ENCODE measurements at places on chromosomes 11 and 22. TPM values are rescaled to one million over a fixed set of nuclear protein-coding genes. Genes with fewer than 3 reads are reported as not detected.

GRCh38 chr11:70080763-70081162 is 2.6 kb downstream of the ANO1 start:
- H3K4me3 ChIP-seq = no peak overlapping the region
- no peaks in the 10 kb centered on the region for H3K36me3 ChIP-seq
- no peak overlapping the region for H3K27ac ChIP-seq
- no peak for DNase-seq
- no peaks in the 10 kb centered on the region for H3K4me1 ChIP-seq
- no peaks in the 10 kb centered on the region for H3K27me3 ChIP-seq

Gene C11orf65
- 1.0 TPM for polyA plus RNA-seq

DNA sequence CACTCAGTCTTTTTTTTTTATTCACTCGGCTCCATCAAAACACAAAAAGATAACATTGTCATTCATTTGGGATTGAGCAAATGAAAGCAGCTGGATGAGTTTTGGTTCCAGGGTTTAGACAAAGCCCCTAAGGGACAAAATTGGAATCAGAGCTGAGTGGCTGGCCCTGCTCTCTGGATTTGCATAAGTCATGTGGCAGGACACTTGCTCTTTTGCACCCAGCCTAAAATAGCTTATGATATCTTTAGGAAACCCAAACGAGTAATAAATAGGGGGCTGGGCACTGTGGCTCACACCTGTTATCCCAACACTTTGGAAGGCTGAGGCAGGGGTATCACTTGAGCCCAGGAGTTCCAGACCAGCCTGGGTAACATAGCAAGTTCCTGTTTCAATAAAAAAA is 11.0 kb upstream of the TMEM121B start:
- H3K27me3 ChIP-seq = no peaks in the 10 kb centered on the region
- H3K4me3 ChIP-seq = no peak overlapping the region
- no peak overlapping the region for H3K27ac ChIP-seq
- no peak for DNase-seq
- no peaks in the 10 kb centered on the region for H3K4me1 ChIP-seq

DNA sequence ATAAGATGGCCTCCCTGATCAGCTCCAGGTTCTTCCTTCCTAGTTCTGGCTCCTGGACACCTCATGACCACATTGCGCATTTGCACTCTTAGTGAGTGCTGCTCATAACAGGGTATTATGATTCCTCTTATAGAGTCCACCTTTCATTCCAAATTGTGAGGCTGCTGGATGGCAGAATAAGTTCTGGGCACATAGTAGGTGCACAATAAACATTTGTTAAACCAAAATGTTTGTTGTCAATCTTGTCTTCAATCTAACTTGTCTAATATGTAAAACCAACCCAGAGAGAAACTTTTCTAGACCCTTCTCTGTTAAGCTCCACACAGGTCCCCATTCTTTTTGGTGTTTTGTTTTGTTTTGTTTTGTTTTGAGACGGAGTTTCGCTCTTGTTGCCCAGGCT is 22.6 kb upstream of the ZBTB16 start:
- H3K27ac ChIP-seq = no peak overlapping the region
- peaks cover 6% of the 10 kb centered on the region for H3K4me1 ChIP-seq
- no peak for DNase-seq

Gene OLFML1
- polyA plus RNA-seq = not detected

Gene RAC2
- polyA plus RNA-seq = 917 TPM

DNA sequence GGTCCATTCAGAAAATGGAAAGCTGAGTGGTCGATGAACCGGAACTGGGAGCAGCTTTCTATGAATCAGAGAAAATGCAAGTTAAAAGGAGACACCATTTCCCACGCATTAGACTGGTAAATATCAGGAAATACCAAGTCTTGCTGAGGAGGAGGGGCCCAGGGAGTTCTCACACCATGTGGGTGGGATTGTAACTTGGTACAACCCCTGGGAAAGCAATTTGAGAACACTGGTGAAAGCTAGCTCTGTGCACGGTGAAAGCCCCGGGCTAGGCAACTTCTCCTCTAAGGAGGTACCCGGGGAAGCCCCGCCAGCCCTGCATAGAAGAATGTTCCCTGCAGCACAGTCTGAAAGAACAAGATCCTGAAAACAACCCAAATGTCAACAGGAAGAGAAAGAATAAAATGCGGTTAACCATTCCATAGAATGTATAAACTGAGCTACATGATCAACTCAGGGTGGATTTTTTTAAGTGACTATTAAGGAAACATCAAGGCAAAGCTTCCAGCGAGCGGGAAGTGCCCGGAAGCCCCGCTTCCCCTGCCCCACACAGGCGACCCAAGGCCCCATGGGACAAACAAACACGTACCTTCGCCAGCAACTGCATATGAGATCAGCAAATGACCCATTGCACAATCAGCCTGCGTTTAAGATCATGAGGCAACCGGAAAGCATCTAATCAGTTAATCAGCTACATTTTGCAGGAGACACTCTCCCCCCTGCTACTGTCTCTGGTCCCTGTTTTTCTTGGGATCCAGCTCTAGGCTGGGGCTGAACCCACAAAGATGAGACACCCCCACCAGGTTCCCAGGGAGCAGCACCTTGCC is 11.3 kb downstream of the SHANK2 start:
- H3K27ac ChIP-seq = no peak overlapping the region
- no peak overlapping the region for H3K4me3 ChIP-seq
- H3K27me3 ChIP-seq = no peaks in the 10 kb centered on the region
- DNase-seq = no peak

DNA sequence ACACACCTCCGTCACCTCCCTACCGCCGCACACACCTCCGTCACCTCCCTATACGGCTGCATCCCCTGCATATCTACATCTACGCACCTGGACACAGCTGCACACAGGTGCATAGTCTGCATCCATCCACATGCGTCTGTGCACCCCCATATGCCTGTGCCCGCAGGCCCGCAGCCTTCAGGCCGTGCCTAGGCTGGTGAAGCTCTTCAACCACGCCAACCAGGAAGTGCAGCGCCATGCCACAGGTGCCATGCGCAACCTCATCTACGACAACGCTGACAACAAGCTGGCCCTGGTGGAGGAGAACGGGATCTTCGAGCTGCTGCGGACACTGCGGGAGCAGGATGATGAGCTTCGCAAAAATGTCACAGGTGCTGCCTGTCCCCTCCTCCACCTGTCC is 4.8 kb downstream of the PKP3 start:
- peak; percentile 32 for DNase-seq
- no peak overlapping the region for H3K27ac ChIP-seq
- H3K4me1 ChIP-seq = peaks cover 4% of the 10 kb centered on the region
- H3K4me3 ChIP-seq = no peak overlapping the region
- no peaks in the 10 kb centered on the region for H3K27me3 ChIP-seq
- no peaks in the 10 kb centered on the region for H3K36me3 ChIP-seq

GRCh38 chr11:70509476-70509875 is 111.1 kb downstream of the CTTN start:
- H3K4me3 ChIP-seq = no peak overlapping the region
- H3K27ac ChIP-seq = no peak overlapping the region
- no peaks in the 10 kb centered on the region for H3K27me3 ChIP-seq
- no peaks in the 10 kb centered on the region for H3K36me3 ChIP-seq
- no peak for DNase-seq

DNA sequence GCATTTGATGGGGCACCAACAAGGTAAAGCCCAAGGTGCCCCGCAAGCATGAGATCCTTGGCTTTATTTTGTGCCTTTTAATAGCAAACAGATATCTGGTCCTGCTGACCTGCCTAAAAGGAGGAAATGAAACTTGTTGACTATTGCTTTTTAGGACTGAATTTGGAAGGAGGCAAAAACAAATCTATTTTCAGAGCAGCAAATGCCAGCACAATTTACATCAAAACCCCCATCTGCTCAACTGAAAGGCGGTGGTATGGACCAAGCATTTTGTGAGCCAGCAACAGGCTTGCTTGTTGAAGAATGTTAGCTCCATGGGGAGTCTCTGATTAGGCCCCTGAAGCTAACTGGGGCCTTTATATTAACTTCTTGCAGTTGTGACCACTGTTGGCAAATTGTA is 192.6 kb upstream of the E2F8 start:
- peaks cover 5% of the 10 kb centered on the region for H3K27me3 ChIP-seq
- no peak for DNase-seq
- no peak overlapping the region for H3K4me3 ChIP-seq
- no peaks in the 10 kb centered on the region for H3K4me1 ChIP-seq
- no peaks in the 10 kb centered on the region for H3K36me3 ChIP-seq

Gene NCAM1
- polyA plus RNA-seq = not detected

Measured in CD4-positive, alpha-beta memory T cell (primary cell).